Dermis blood vessel endothelial cell (primary cell): ENCODE measurements at places on chromosomes 2 and 18. TPM values are rescaled to one million over a fixed set of nuclear protein-coding genes. Genes with fewer than 3 reads are reported as not detected.

DNA sequence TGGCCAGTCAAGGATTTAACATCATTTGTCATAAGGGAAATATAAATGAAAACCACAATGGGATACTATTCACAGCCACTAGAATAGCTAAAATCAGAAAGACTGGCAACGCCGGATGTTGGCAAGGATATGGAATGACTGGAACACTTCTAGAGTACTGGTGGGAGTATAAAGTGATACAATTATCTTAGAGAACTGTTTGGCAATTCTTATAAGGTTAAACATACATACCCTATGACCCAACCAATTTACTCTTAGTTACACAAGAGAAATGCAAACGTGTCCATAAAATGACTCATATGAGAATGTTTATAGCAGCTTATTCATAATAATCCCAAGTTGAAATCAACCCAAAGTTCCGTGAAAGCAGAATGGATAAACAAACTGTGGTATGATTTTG lies 35.1 kb downstream of the MAPK4 start:
- no peak for DNase-seq

DNA sequence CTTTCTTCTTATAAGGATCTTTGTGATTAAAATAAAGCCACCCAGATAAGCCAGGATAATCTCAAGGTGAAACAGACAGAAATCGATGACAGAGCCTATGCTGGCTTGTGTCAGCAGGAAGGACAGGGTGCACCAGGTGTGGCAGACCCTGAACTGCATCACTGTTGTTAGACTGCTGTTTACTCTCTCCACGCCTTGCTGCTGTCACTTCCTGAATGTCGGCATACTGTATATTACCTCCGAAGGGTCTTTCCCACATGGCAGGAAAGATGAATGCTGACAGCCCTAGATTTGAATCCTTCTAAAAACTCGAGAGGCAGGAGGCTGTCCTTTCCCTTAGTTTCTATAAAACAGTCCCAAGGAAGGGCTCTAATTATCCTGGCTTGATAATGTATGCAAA lies 18.9 kb upstream of the TMEM163 start:
- DNase-seq, result no peak

DNA sequence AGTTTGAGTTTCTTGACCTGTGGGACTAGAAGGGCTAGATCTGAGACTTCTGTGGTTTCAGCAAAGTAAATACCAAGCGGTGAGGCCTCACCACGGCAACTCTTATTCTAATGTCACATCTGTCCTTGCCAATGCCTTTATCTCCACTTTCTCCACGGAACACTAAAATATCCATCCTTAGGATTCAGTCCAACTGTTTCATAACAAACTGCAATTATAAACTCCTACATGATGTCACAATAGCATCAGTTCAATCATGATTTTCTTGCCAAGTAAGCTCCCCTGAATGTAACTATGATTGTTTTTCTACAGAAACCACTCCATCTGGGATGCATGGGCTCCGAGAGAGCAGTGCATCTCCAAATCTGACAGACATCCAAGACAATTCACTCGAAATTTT lies 79.6 kb downstream of the LRATD1 start:
- no peak for DNase-seq

GRCh38 chr2:189372688-189373257 lies 68.5 kb upstream of the WDR75 start:
- DNase-seq, result no peak

The TRIM54 gene
- 0.74 and 1.2 TPM in 2 replicates for total RNA-seq

The PPP1CB gene
- 126 and 143 TPM in 2 replicates for total RNA-seq

The UGT1A5 gene
- total RNA-seq, result not detected in 2 replicates

The CCDC150 gene
- 9.1 and 10.9 TPM in 2 replicates for total RNA-seq
